ENCODE measurements at places on chromosomes 12 and 14. TPM values are rescaled to one million over a fixed set of nuclear protein-coding genes. Genes with fewer than 3 reads are reported as not detected.

Gene ADAM21
- 0.12 TPM for total RNA-seq

Gene KRT3
- total RNA-seq = not detected

Gene AKAP6
- total RNA-seq = 7.3 TPM

Gene CD27
- total RNA-seq = 0.43 TPM

Gene DPF3
- not detected for total RNA-seq

Gene ACOT4
- not detected for total RNA-seq

GRCh38 chr14:80576401-80576800 lies 365.1 kb upstream of the DIO2 start:
- no peaks in the 10 kb centered on the region for H3K27me3 ChIP-seq
- H3K4me1 ChIP-seq = no peaks in the 10 kb centered on the region
- H3K4me3 ChIP-seq = no peak overlapping the region

DNA sequence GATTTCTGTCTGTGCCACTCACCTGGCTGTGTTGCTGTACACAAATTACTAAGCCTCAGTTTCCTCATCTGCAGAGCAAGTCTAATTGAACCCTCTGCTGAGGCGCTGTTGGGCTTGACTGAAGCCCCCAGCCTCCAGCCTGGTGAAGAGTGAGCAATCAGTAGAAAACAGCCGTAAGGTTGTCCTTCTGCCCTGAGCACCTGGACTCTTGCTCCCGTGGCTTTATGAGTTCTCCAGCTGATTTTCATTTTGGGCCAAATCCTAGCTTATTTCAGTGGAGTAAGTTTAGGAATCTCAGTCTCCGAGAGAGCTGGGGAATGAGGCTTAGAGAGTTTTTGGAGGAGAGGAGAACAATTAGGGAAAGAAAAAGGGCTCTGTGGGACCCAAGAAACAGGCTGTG lies 133.9 kb upstream of the EVL start:
- no peak overlapping the region for H3K27ac ChIP-seq
- H3K4me1 ChIP-seq = no peaks in the 10 kb centered on the region
- no peaks in the 10 kb centered on the region for H3K27me3 ChIP-seq

GRCh38 chr14:91094772-91095171 lies 19.1 kb upstream of the DGLUCY start:
- H3K4me1 ChIP-seq = no peaks in the 10 kb centered on the region
- H3K4me3 ChIP-seq = no peak overlapping the region
- H3K36me3 ChIP-seq = no peaks in the 10 kb centered on the region
- H3K27me3 ChIP-seq = no peaks in the 10 kb centered on the region
- no peak overlapping the region for H3K27ac ChIP-seq
- no peak for DNase-seq

- H3K36me3 ChIP-seq = no peaks in the 10 kb centered on the region
- no peak for DNase-seq
- H3K4me3 ChIP-seq = no peak overlapping the region
- no peak overlapping the region for H3K27ac ChIP-seq
- no peaks in the 10 kb centered on the region for H3K27me3 ChIP-seq
Observed at GRCh38 chr12:69984241-69984640, 159.2 kb downstream of the MYRFL start.

Data from neural progenitor cell (in vitro differentiated cells).